ENCODE measurements at places on chromosomes 7 and 10.

GRCh38 chr10:17453373-17454091 is 863 bp downstream of the ST8SIA6 start:
- peak; percentile 23 for DNase-seq

- DNase-seq, result no peak
These were observed 50.7 kb upstream of the ITGB8 start for GRCh38 chr7:20279979-20280378.

- DNase-seq, result no peak
These were observed 13.0 kb downstream of the AQP1 start for GRCh38 chr7:30924624-30925023.

GRCh38 chr7:22452142-22452959 is 47.6 kb downstream of the STEAP1B start:
- DNase-seq, result no peak

GRCh38 chr10:75720157-75720556 is 288.7 kb downstream of the LRMDA start:
- no peak for DNase-seq
